ENCODE measurements at places on chromosomes 1 and 21.
A peak's percentile ranks its signal among the peaks of the same experiment; 100 is the strongest.

DNA sequence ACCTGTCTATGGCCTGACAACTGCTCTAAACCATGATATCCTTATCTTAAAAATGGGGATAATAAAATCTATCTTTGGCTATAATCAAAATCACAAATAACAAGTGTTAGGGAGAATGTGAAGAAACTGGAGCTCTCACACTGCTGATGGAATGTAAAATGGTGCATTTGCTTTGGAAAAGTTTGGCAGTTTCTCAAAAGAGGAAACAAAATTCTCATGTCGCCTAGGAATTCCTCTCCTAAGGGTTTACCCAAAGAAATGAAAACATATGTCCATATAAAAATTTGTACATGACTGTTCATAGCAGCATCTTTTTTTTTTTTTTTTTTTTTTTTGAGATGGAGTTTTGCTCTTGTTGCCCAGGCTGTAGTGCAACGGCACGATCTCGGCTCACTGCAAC is 64.3 kb downstream of the ZNF281 start:
- no peak for DNase-seq

DNA sequence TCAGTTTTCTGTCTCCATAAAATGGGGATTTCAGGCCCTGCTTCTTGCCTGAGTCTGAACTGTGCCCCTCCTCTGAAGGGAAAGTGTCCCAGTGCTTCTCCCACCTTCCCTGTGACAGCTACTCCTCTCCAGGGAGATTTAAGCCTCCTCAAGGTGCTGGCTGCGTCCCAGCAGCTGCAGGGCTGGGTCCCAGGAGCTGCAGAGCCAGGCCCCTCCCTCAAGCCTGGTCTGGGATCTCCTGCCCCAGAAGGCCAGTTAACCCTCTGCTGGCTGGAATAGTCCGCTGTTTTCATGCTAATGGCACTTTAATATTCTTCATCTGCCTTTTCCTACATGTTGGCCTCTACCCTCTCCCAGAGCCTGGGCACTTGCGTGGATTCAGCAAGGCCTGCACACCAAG is 99.0 kb downstream of the PLXNA2 start:
- DNase-seq = no peak

- DNase-seq = no peak
Observed at GRCh38 chr1:36831186-36831810, 203.0 kb downstream of the GRIK3 start.

DNA sequence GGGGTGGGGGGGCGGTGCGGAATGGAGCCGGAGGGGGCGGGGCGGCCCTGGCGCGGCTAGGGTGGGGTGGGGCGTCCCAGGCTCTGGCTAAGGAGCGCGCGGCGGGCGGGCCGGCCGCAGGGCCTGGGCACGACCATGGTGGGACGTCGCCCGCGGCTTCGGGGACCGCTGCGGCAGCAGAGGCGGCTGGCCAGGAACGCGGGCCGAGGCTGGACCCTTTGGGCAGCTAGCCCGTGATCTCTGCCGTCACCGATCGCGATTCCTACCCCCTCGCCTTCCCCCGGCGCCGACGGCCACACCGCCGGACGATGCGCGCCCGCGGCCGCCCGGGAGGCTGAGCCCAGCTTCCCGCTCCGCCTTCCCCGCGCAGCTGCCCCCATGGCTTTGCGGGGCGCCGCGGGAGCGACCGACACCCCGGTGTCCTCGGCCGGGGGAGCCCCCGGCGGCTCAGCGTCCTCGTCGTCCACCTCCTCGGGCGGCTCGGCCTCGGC is at the start of gene MAP3K21:
Gene MAP3K21, plus strand, starts transcription at position 74 of the 491 bp plus-strand sequence. Its CDS starts 305 bp downstream, at position 379.
- DNase-seq = no peak

- DNase-seq = no peak
Observed at GRCh38 chr1:162067466-162067865, 2.0 kb upstream of the NOS1AP start.

- DNase-seq = peak; percentile 40
Observed at GRCh38 chr1:201739492-201740085, 89.4 kb upstream of the IPO9 start.
